GM10248 (cell line): ENCODE measurements at places on chromosomes 12 and 14.

DNA sequence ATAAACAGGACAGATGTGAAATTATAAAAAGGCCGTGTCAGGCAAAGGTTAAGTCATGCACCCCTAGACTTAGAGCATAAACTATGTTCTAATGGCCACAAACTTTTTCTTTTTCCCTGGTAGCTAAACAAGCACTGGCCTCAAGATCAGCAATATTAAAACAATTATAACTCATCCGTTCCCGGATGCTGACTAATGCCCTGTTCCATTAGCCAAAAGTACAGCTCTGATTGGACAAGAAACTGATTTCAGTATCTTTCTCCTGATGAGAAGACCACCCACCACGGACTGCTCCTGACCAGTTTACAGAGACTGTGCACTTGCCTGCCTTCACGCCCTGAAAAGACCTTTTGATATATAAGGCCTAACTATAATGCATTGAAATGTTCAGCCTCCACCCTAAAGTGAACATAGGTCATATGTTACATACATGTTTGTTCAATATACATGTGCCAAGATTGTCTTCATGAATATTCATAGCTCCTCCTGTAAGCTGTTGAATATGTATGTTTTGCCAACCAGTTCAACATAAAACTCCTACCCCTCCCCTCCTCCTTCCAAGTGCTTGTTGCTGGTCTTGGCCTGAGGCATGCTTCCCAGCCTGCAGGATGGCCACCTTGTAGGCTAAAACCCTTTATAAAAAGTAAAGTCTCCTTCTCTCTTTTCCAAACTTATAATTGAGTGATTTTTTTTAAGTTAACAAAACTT is 162.0 kb downstream of the IPO8 start:
- DNase-seq: no peak

DNA sequence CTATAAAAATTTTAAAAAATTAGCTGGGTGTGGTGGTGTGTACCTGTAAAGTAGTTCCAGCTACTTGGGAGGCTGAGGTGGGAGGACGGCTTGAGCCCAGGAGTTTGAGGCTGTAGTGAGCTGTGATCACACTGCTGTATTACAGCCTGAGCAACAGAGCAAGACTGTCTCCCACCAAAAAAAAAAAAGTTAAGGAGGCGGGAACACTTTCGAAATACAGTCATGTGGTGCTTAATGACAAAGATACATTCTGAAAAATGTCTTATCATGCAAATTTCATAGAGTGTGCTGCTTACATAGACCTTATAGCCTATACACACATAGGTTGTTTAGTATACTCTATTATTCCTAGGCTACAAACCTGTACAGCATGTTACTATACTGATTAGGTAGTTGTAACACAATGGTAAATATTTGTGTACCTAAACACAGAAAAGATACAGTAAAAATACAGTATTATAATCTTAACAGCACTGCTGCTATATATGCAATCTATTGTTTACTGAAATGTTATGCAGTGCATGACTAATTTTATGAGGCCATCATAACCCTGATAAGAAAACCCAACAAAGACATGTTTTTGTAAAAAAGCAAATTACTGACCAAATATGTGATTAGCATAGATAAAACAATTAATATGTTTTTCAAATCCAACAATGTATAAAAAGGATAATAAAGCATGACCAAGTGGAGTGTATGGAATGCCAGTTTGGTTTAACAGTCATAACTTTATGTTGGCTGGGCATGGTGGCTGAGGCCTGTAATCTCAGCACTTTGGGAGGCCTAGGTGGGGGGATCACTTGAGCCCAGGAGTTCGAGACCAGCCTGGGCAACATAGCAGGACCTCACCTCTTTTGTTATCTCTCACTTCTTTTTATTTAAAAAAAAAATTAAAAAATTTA is 11.4 kb downstream of the EIF2S1 start:
- no peak for DNase-seq

DNA sequence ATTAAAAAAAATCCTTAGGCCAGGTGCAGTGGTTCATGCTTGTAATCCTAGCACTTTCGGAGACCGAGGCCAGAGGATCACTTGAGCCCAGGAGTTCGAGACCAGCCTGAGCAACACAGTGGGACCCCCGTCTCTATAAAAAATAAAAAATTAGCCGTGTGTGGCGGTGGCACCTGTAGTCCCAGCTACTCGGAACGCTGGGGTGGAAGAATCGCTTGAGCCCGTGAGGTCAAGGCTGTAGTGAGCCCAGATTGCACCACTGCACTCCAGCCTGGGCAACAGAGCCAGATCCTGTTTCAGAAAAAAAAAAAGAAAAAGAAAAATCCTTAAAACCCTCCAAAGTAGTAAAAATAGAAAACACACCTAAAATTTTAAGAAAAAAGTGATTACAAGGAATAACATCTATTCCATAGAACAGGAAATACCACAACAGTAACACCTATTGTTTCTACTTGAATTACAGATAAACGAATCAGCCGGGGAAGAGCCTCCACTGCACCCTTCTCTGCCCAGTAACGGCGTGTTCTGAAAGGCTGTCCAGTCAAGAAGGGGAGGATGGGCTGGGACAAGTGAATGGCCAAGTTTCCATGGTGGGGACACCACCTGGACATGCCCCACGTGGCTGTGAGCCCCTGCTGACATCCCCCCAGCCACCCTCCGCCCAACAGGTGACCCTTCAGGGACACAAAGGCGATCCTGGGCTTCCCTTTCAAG is 17.8 kb downstream of the POLE start:
- DNase-seq: no peak

GRCh38 chr12:117367006-117367638 is 5.7 kb upstream of the NOS1 start:
- DNase-seq: peak; percentile 75

- no peak for DNase-seq
Observed at GRCh38 chr14:103638594-103638993, 9.6 kb downstream of the KLC1 start.

DNA sequence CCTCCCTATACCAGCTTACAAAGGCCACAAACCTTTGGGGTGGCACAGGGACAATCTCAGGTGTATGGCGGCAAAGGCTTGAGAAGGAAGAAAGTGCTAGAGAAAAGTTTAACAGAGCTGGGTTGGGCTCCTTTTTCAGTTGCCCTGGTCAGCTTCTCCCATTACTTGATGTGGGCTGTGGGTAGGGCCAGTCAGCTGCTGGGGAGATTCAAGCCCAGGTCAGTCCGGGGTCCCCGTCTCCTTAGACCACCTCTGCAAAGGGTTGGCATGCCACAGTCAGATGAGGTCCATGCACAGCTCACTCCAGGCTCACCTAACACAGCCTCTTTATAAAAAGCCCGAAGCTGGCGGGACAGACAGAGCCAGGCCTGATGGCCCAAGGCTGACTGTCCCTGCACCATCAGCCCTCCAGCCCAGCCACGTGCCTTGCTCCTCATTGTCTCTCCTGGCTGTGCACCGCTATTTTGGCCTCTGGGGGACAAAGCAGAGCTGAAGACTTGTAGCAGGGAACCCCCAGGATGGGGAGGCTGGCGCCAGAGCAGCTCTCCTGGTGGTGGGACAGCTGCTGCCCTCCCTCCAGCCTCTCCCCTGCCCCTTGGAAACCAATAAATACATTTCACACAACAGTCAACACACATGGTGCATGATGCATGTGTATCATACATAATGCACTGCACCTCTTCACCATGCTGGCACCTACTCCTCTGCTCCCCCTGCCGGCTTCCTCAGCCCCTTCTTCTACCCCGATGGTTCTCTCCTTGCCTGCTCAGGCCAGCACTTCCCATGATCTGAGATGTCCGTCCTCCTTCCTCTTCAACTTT is 61.7 kb upstream of the DDX11 start:
- no peak for DNase-seq

DNA sequence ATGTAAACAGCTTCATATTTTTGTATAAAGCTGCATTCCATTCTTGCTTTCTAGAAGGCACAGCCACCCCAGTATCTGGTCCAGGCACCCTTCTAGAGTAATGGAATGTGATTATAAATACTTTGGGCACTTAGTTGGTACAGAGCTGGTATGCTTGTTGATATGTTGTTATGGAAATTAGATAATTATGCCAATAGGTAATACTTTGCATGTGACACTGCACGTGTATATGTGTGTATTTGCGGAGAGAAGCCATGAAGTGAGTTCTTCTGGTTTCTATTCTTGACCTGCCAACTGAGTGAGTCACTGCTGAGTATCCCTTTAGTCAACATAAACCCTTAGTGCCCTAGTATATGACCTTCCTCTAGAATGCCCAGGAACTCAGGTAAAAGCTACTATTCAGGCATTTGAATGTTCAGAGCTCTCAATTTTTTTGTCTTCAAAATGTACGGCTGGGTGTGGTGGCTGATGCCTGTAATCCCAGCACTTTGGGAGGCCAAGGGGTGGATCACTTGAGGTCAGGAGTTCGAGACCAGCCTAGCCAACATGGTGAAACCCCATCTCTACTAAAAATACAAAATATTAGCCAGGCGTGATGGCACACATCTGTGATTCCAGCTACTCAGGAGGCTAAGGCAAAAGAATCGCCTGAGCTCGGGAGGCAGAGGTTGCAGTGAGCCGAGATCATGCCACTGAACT is 6.2 kb upstream of the TCP11L2 start:
- no peak for DNase-seq

- no peak for DNase-seq
Observed at GRCh38 chr12:6201213-6201608, 1.0 kb downstream of the CD9 start.

DNA sequence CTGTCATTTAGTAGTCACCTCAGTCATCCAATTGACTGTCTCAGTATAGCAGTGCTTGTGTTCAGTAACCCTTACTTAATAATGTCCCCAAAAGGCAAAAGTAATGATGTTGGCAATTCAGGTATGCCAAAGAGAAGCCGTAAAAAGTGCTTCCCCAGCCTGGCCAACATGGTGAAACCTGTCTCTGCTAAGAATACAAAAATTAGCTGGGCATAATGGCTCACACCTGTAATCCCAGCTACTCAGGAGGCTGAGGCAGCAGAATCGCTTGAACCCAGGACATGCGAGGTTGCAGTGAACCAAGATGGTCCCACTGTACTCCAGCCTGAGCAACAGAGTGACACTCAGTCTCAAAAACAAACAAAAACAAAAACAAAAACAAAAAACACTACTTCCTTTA is 33.6 kb downstream of the SENP1 start:
- no peak for DNase-seq

DNA sequence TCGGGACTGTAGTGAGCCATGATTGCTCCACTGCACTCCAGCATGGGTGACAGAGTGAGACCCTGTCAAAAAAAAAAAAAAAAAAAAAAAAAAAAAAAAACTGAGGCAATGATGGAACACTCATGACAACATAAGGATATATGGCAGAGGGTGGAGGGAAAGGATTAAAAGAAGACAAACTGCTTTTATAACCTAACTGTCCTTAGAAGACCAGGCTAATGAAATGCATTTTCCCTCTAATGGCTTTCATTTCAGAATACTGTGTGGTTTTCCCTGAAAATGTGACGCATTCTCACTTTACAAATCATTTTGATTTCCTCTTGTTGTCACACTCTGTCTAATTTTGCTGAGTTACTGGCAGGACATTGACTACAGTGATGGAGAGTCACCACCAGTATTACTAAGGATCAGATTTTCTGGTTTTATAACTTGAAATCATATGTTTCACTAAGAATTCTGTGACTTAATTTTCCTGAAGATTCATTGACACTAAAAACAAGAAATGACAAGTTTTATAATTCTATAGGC is 137.6 kb upstream of the SSTR1 start:
- no peak for DNase-seq

DNA sequence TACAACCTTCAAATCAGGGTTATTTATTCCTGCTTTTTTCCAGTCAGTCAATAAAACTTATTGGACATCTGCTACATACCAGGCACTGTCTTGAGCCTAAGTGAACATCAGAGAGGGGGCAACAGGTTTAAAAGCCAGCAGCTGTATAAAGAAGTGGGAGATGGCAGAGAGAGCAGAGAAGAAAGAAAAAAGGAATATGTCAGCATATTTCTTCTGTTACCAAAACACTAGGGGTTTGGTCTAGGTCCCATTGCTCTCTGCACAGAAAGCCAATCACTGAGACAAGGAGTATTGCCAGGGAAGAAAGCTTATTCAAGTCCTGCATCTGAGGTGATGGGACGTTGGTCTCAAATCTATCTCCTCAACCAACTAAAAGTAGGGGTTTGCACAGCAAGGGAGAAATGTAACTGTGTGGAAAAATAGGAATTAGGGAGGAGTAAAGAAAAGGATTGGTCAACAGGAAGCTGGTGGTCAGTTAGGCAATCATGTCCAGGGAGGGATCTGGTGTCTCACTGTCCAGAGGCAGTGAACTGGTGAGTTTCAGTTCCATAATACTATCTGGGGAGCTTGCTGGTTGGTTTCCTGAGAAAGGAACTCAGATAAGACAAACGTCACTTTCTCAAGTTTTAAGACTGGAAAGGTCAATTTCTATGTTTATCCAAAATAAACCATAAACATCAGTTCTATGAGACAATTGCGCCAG is 107.5 kb downstream of the PHLDA1 start:
- DNase-seq: no peak

GRCh38 chr12:27627123-27627852 is 69.0 kb upstream of the REP15 start:
- DNase-seq: no peak

DNA sequence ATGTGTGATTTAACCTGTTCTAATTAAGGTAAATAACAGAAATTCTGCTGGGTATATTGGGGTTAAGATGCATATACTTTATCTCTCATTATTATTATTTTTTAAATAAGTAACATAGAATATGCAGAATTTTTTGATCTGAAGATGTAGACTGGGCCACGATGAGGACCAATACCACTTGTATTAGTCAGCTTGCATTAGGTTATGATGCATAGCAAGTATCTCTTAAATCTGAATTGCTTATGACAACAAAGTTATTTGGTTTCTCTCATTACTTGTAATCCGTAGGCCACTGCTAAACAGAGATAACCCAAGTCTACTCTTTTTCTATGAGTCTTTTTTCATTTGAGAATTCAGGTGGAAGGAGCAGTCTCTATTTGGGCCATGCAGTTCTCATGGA is 145.5 kb upstream of the NOVA1 start:
- no peak for DNase-seq

- DNase-seq: no peak
Observed at GRCh38 chr14:66746316-66747006, 238.5 kb downstream of the GPHN start.

GRCh38 chr12:11684393-11684792 is 34.9 kb downstream of the ETV6 start:
- DNase-seq: no peak

DNA sequence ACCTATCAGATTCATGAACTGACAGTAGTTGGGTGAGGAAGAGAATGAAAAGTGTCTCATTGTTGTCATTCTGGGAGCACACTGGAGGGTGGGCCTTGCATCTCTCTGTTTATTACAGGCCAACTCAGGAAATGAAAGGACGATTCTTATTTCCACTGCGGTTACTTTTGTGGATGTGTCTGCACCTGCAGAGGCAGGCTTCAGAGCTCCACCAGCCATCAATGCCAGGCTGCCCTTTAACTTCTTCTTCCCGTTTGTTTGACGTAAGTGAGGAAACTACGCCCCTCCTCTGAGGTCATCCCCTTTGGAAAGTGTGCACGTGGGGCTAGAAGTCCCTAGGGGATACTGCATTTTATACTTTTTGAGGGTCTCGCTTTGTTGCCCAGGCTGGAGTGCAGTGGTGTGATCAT is 33.7 kb downstream of the TCTN1 start:
- DNase-seq: peak; percentile 26
